Activated CD8-positive, alpha-beta memory T cell treated with anti-CD3 and anti-CD28 coated beads, Interleukin-2, amount 10 ng/mL, durations not matched to agents 7 days and 5 days (primary cell): ENCODE measurements at places on chromosomes 5 and 9. TPM values are rescaled to one million over a fixed set of nuclear protein-coding genes. Genes with fewer than 3 reads are reported as not detected.

- H3K27ac ChIP-seq = no peak overlapping the region
- no peaks in the 10 kb centered on the region for H3K4me1 ChIP-seq
- no peak for DNase-seq
- H3K27me3 ChIP-seq = peaks cover 1% of the 10 kb centered on the region
- no peaks in the 10 kb centered on the region for H3K36me3 ChIP-seq
Observed at GRCh38 chr5:140996060-140996459, 29.8 kb downstream of the PCDHAC2 start.

DNA sequence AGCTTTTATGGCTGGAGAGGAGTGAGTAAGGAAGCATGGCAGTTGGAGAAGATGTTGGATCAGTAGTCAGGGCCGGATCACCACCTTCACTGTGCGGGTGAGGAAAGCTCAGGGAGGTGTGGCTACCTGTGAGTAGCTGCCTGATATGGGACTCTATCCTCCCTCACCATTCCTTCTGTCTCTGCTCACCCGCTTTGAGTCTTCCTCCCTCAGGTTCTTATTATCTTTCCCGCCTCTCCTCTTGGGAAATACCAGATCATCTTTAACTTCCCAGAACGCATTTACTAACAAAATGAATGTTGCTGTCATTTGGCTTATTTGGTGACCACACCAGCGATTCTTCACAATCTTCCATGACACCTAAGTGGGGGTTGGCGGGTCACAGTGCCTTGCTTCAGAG, 140.7 kb upstream of the GPR151 start:
- no peak overlapping the region for H3K4me3 ChIP-seq
- H3K36me3 ChIP-seq = no peaks in the 10 kb centered on the region
- H3K27me3 ChIP-seq = no peaks in the 10 kb centered on the region
- H3K4me1 ChIP-seq = peaks cover 5% of the 10 kb centered on the region

DNA sequence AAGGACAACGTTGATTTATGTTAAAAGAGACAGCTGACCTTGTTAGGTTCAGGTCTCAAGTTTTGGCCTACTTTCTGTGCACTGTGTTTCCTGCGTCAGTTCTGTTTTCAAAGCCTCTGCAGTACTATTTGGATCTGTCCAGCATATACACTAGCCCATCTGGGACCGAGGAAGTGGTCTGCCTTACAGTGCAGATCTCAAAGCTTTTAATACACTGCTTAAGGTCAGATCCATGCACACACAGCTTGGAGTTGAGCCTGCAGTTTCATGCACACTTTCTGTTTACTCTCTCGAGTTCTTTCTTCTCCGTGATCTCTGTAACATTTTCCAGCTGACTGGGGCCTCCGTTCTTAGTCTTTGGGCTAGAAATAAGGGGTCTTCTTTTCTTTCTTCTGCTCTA, 24.1 kb downstream of the CARTPT start:
- peaks cover 41% of the 10 kb centered on the region for H3K27me3 ChIP-seq
- no peak for DNase-seq
- no peak overlapping the region for H3K4me3 ChIP-seq
- peaks cover 10% of the 10 kb centered on the region for H3K4me1 ChIP-seq
- no peak overlapping the region for H3K27ac ChIP-seq

Gene PPP2R2B
- total RNA-seq = 6.7 TPM
